ELF-1 (cell line): ENCODE measurements at places on chromosomes 12 and 14.

GRCh38 chr12:64864319-64864718, 39.9 kb downstream of the TBC1D30 start:
- no peak for DNase-seq

- DNase-seq = no peak
These were observed 175.1 kb upstream of the GZMB start for GRCh38 chr14:24809135-24809534.

- DNase-seq = no peak
These were observed 7.7 kb upstream of the PLEKHG7 start for GRCh38 chr12:92695056-92695455.

GRCh38 chr12:3127832-3128231, 50.7 kb downstream of the TSPAN9 start:
- DNase-seq = no peak

DNA sequence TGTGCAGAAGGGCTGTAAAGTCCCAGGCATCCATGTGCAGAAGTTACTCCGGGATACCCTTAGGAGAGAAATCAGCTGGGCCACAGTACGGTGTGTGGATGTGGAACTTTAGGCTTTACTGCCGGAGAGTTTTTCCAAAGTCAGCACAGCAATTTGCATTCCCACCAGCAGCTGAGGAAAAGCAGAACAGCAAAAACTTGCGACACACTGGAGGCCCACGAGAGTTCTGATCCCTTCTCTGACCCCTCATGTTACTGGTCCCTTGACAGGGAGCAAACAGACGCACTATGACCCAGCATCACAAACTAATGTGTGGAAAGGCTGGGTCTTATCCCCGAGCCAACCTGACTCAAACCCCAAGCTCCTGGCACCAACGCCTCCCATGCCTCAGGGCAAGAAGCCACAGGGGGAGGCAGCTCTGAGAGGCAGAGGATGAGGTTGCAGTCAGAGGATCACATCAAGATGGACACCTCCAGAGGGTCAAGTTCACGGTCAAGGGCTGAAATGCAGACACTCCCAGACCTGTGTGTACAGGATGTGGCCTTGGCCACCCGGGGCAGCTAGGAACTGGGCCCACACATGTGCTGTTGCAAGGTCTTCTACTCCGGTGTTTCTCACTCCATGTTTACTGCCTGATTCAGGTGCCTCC, 38.6 kb downstream of the CCDC88C start:
- DNase-seq = no peak
